ENCODE measurements at places on chromosomes 13 and 19.

DNA sequence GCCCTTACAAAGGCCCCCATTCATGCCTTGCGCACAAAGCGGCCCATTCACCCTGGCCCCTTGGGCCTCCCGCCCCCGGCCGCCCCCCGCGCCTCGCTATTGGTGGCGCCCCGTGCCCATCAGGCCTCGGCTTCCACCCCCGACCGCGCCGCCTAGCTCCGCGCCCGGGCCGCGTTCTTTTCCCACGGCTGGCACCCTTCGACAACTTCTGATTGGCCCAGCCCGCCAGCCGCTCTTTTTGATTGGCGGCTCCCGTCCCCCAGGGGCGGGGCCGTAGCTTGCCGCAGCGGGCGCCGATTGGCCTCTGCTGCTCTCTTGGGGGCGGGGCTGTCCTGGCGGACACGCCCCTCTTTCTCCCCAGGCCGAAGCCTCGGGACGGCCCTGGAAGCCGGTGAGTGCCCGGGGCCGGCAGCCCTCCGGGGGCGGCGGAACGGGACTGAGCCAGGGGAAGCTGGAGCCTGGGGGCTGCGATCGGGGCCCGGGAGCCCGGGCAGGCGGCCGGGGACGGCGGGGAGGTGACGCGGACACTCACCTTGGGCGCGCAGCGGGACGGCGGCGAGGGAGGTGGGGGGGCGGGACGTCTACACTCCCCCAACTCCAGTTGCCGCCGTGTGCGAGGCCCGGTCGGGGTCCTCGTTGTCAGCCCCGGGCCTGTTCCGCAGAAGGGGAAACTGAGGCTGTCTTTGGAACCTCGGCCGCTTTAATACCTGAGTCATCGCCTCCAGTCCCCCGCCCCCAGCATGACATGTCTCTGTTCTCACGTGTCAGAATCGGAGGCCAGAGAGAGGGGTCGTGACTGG, at the start of gene MYH14:
MYH14 (plus strand) TSS at position 342 of the 800 bp plus-strand sequence. CDS start 6,744 bp downstream, outside the sequence.
- no peak for DNase-seq

GRCh38 chr13:34767778-34768177, 174.3 kb upstream of the NBEA start:
- DNase-seq = no peak

DNA sequence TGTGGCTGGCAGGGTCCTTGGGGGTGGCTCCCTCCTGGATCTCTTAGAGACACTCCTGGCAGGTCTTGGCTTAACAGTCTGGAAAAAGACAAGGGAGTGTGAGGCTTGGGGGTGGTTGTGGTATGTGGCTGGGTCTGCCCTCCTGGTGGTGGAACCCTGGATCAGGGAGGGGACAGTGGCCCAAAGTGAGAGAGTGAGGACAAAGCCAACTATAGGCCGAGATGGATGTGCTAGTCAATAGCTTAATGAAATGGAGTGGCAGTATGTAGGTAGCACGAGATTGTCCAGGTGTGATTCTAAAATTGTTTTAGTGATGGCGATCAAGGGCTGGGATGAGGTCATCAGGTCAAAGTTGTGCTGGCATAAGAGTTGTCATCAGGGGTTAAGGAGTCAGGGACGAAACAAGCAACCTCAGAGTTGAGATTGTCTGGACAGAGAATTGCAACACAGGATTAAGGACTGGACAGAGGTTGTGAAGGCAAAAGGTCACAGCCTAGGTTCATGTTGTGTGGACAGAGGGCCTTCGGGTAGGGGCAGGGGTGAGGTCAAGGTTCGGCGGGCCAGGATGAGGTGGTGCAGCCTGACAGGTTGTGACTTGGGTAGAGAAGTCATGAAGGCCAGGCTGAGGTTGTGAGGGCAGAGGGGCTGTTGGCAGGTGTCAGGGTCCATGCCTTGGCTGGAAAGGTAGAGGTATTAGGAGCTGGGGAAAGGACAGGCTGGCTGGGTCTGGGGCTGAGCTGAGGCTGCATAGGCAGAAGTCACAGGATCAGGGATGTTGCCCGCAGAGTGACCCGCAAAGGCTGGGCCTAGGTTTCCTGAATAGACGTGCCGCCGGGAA, 4.5 kb upstream of the RASAL3 start:
- no peak for DNase-seq

DNA sequence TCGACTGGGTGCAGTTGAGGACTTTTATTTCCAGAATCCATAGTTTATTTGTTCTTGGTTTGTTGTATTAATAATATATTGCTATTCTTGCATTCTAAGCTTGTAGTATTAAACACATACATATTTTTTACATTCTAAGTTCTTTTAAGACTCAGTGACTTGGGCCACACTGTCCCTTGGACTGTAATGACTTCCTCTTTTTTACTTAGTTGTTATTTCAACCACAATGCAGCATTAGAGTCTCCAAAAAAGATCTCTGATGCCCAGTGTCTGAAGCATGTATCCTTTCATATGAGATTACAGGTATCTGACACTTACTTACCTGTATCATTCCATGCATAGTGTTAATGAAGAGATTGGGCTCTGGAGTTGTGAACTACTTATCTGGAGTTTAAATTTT, 864.9 kb upstream of the PCDH20 start:
- DNase-seq = no peak

- DNase-seq = no peak
These were observed 356.6 kb downstream of the TDRD3 start for GRCh38 chr13:60753641-60754040.

GRCh38 chr13:100636004-100636403, 38.6 kb downstream of the TMTC4 start:
- DNase-seq = no peak

GRCh38 chr19:7734220-7735203, 2.6 kb upstream of the CLEC4G start:
- DNase-seq = no peak

- no peak for DNase-seq
These were observed 10.2 kb downstream of the COLGALT1 start for GRCh38 chr19:17565611-17566010.

- DNase-seq = peak; percentile 59
These were observed 443.1 kb upstream of the SPRY2 start for GRCh38 chr13:80783926-80784565.

- no peak for DNase-seq
These were observed 818.6 kb downstream of the SLITRK6 start for GRCh38 chr13:84980571-84980970.

GRCh38 chr13:51524312-51524711, 60.0 kb upstream of the WDFY2 start:
- DNase-seq = no peak

GRCh38 chr13:32430018-32430747, 2.3 kb upstream of the N4BP2L1 start:
- DNase-seq = no peak

GRCh38 chr13:85255978-85256377, 543.2 kb downstream of the SLITRK6 start:
- no peak for DNase-seq

- no peak for DNase-seq
These were observed 119.9 kb downstream of the MAB21L1 start for GRCh38 chr13:35356572-35356971.

DNA sequence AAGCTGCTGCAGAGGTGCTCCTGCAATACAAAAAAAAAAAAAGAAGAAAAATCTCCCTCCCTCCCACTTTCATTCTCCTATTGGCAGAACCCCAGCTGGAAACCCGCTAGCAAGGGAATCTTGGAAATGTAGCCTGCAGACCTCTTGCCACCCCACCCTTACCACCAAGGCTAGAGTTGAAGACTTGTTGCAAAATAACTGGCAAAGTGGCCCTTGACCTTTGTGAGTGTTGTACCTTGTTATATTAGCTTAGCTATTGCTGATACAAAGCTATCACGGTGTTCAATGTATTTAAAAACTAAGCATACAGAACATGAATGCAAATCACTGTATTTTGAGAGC, 57.5 kb upstream of the KCTD4 start:
- DNase-seq = no peak

DNA sequence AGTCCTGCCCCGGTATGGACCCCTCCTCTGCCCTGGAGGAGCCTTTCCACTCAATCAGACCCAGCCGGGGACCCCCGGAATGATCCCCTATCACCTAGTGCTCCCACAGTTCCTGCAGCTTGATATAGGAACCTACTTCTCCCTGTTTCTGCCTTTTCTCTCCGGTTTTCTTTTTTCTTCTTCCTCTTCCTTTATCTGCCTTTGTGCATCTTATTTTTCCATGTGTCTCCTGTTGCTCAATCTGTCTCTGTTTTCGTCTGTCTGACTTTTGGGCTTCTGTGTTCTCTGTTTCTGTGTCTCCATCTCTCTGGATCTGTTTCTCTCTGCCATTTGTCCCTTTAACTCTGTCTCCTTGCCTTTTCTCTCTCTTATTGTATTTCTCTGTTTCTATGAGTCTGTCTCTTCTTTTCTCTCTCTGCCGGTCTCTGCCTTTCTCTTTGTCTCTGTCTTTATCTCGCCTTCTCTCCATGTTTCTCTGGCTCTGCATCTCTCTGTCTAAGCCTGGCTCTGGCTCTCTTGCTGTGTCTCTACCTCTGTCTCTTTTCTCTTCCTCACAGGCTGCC, 10.0 kb downstream of the MEGF8 start:
- DNase-seq = no peak

GRCh38 chr13:30257468-30258099, 49.8 kb downstream of the KATNAL1 start:
- DNase-seq = no peak

DNA sequence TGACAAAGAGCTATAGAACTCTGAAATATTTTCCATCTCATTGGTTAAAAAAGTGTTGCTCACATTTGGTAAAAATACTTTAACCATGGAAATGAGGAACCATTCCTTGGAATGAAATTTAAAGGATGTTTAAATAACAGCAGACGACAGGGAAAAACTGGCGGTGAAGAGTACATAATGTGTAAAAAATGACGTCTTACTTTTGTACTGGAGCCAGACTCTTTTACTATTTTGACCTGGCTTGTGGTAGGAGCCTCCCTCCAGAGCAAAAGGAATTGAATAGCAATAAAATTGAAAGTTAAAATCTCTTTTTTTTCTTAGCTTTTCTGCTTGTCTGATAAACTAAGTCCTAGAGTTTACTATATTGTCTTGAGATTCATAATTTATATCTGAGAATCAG, 426.2 kb upstream of the KLHL1 start:
- DNase-seq = no peak

DNA sequence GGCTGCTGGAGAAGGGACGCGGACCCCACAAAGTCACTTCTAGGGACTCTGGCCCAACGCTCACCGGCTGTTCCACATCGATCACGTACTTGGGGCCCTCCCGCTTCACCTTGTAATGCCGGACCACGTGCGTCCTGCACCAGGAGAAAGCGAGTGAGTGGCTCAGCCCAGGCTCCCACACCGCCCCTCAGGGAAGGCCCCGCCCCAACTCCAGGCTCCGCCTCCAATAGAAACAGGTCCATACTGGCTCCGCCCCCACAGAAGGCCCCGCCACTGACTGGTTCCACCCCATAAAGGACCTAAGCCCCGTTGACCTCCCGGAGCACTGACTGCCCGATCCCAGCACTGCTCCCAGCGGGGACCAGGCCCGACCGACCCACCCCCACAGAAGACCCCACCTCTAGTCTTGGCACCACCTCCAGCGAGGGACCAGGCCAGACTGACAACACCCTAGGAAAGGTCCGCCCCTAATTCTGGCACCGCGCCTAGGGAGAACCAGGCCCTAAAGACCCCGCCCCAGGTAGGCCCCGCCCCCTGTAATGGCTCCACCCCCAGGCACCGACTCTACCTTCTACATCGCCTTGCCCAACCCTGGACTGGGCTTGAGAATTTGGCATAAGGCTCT, 11.3 kb downstream of the STAP2 start:
- no peak for DNase-seq

GRCh38 chr13:85638815-85639393, 160.3 kb downstream of the SLITRK6 start:
- no peak for DNase-seq

DNA sequence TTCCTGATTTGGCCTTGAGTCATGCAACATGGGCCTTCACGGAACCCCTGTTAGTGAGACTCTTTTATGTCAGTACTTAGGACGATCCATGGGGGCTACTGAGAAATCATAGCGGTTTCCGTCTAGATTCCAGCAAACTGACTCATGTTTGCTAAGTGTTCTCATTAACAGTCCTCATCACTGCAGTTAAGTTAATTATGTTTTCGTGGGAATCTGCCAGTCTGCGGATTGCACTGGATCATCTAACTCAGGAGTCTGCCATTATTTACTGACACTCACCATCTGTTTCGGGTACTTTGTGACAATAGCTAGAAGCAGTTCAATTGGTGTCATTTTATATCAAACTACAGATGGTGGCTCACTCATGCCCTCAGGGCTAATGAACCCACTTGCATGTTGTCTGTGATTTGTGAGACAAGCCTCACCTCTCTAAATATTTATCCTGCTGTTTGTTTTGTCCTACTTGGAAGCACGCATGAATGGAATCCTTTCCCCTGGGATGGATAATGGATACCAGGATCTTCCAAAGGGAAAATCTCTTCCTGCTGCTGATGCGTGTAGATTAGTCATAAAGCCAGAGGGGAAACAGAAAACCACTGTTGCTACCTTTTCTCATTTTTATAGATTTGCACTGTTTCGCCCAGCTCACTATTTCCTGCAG, 61.8 kb downstream of the RAB20 start:
- peak; percentile 64 for DNase-seq

GRCh38 chr13:69571606-69572323, 535.9 kb upstream of the ATXN8OS start:
- DNase-seq = no peak

- DNase-seq = no peak
These were observed 11.5 kb downstream of the SLC25A23 start for GRCh38 chr19:6448045-6448444.

- no peak for DNase-seq
These were observed 60.4 kb downstream of the ADGRE1 start for GRCh38 chr19:6947745-6948144.

Measured in NCI-H1694 (cell line).